ENCODE measurements at places on chromosomes 12 and 14.
A peak's percentile ranks its signal among the peaks of the same experiment; 100 is the strongest.

DNA sequence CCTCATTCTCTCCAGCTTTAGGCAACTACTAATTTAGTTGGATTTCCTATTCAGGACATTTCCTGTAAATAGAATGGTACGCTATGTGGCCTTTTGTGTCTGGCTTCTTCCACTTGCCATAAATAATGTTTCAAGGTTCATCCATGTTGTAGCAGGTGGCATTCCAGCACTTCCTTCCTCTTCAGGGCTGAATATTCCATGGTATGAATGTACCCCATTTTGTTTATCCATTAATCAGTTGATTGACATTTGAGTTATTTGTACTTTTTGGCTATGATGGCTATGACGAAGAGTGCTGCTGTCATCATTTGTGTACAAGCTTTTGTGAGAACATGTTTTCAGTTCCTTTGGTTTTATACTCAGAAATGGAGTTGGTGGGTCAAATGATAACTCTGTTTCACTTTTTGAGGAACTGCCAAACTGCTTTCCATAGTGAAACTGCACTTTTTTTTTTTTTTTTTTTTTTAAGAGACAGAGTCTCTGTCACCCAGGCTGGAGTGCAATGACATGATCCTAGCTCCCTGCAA is 6.5 kb upstream of the CDK2AP1 start:
- DNase-seq = no peak

DNA sequence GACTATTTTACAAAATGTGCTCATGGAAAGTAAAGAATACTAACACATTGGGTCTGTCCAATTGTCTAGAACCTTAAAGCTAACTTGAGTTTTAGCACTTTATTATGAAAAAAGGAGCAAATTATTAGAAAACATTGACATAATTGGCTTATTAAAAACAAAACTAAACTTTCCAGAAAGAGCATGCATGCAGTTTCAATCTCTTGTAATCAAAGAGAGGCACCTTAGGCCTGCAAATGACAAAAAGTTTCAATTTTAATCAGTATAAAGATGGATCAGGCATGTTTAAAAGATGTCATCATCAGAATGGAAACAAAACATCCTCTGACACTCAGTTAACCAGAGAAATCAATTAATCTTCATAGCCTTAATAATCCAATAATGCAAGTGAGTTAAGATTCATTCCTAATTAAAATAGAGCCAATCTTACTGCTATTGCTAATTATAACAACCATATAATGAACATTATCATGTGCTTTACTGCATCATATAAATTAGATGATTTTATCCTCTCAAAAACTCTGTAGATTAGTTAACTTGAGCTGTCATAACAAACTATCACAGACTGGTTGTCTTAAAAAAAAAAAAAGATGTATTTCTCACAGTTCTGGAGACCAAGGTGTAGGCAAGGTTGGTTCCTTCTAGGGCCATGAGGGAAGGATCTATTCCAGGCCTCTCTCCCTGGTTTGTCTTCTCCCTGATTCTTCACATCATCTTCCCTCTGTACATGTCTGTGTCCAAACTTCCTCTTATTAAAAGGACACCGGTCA is 131.4 kb downstream of the RPAP3 start:
- DNase-seq = no peak

DNA sequence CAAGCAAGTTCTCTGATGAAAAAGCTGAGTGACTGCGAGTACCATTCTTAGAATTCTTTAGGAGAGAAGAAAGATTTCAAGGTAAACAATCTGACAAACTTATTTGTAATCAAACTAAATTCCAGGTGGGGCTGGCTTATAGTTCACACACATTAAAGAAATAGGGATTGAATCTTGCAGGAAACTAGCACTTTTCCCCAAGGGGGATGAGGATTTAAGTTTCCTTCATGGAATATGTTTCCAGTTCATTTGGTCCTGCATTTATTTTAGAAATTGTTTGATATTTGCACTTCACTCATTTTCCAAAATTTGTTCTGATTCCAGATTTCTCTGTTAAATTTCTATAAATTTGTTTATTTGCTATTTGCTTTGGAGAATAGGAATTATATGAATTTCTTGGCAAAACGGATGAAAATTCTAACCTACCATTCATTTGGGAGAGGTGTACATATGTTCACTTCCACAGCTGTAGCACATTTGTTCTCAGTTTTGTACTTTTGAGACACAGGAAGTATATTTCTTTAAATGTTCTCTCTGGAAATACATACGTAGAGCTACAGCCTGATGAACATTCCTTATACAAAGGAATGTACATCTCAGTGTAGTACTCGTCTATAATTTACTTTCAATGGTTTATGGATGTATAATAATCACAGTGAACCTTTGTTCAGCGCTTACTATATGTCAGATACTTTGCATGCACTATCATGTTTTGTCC is 145.5 kb downstream of the AKAP6 start:
- no peak for DNase-seq

DNA sequence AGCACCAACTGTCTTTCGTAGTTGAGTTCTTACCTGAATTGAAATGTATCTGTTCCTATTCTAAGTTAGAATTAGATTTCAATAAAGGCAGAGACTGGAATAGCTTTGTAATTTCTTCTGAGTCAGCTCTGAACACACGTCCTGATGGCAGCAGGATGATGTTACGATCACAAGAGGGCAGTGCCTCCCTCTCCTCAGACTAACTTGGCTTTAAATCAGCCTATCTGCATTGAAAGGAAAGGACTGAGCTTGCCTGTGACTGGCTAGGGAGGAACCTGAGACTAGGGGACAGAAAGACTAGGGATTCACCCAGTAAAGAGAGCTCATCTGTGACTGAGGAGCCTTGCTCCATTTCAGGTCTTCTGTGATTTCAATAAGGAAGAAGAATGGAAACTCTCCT is 323.7 kb upstream of the OR4E1 start:
- DNase-seq = no peak

DNA sequence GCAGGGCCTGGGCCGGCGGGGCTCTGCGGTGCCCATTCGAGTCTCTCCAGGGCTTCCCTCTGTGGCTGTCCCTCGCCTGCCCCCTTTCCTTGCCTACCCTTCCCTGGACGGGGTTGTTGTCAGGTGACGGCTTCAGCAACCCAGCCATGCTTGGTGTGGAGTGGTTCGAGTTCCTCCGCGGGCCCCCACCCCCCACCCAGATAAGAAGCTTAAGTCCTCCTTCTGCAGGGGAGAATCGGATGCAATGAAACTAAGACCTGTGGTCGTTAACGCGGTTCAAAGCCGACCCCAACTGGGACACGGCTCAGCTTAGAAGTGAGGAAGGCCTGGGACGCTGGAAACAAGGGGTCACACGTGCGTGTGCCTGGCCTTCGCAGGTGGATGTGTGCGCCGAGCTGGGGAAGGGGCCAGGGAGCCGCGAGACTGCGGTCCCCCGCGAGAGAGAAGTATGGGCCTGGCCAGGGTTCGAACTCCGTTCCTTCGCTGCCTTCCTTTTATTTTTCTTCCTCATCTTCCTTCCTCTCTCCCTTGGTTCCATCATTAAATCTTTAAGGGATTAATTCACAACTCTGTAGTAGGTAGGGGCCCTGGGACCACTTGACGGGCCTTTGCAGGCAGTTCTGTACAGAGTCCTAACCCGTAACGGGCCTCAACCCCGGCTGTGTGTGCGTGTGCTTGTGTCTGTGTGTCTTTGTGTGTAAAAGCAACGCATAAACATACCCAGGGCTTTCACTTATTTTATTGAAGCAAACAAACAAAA is 3.5 kb downstream of the TTC6 start:
- DNase-seq = no peak

GRCh38 chr14:105883066-105884005 is 357.0 kb downstream of the TMEM121 start:
- no peak for DNase-seq

- DNase-seq = peak; percentile 56
Measured at GRCh38 chr14:102323102-102323501, 3.6 kb downstream of the ZNF839 start.

GRCh38 chr14:21043974-21044618 is 1.9 kb downstream of the RNASE7 start:
- DNase-seq = no peak

DNA sequence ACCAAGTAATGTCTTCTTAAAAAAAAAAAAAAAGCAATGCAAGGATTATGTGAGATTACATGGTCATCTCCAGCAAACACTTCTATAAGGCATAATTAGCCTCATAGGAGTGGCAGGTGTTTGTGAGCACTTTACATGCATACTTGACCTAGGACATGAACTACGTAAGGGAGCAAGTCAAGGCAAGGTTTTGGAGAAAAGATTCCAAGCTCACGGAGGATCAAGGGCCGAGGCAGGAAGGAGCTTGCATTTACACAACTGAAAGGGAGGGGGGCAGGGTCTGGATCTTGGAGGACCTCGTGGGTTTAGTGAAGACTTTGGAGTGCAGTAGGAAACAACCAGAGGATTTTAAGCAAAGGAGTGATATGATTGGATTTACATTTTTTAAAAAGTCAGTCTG is 112.5 kb downstream of the CCER1 start:
- no peak for DNase-seq

DNA sequence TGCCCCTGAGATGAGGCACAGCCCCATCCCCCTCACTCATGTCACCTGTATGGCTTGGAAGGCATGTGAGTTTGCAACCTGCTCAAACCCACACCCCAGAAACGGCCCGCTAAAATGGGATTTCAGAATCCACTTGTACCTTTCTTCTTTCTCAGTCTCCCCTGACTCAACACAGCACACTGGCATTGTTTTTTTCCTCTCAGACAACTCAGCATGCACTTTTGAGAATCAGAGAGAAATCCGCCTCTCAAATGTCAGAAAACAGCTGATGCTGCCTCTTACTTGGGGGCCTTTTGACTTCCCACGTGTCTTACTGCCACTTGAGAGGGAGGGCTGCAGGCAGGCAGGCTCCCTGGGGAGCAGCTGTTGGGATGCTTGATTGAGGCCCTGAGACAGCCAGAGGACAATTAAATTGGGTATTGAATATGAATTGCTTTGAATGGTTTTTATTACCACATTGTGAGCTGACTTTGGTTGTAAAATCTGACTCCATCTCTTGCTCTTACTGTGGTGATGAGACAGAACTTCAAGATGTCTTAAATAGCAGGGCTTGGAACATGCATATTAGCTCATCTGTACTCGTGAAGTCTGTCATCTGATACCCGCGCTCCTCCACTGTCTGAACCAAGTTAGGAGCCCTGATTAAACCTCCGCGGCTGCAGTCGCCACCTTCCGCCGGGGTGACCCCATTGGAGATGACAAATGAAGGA is 96.6 kb downstream of the APAF1 start:
- no peak for DNase-seq

DNA sequence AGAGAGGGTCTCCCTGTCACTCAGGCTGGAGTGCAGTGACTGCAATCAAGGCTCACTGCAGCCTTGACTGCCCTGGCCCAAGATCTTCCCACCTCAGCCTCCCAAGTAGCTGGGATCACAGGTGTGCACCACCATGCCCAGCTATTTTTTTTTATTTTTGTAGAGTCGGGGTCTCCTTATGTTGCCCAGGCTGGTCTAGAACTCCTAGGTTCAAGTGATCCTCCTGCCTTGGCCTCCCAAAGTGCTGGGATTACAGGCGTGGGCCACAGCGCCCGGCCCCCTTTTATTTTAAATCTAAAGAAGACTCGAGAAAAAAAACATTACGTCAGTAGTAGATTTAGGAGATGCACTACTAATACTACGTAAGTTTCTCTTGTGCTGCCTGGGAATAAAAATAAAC is 14.3 kb downstream of the FOS start:
- no peak for DNase-seq

GRCh38 chr12:55845785-55846496 is 3.2 kb upstream of the MMP19 start:
- no peak for DNase-seq

DNA sequence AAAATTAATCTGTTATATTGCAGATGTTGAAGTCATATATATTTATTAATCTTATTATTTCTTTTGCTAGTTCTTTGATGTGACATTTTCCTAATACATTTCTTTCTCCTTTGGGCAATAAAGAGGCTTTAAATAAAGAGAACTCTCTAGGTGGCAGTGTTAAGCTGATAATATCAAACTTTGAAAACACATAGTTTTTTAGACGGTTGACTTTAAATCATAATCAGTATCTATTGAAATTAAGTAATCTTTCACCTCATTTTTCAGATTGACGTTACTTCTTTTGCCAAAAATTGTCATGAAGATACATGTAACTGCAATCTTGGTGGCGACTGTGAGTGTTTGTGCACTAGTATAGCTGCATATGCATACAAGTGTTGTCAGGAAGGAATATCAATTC is 130.8 kb upstream of the PTPRQ start:
- no peak for DNase-seq

DNA sequence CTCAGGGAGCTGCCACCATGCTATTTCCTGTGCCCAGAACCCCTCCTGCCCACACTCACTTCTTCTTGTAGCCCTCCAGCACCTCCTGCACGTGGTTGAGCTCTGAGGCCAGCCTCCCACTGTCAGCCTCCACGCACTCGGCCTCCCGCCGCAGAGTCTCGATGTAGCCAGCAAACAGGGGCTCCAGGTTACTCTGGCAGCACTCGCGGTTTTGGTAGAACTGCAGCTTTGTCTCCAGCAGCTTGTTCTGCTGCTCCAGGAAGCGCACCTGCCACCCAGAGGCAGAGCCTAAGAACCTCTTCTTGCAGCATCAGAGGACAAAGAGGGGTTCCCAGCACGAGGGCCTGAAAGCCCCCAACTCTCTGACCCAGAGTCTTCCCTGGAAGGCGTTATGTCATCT is 2.1 kb downstream of the KRT83 start:
- peak; percentile 13 for DNase-seq

- no peak for DNase-seq
Measured at GRCh38 chr12:52802442-52802841, 6.5 kb upstream of the KRT3 start.

DNA sequence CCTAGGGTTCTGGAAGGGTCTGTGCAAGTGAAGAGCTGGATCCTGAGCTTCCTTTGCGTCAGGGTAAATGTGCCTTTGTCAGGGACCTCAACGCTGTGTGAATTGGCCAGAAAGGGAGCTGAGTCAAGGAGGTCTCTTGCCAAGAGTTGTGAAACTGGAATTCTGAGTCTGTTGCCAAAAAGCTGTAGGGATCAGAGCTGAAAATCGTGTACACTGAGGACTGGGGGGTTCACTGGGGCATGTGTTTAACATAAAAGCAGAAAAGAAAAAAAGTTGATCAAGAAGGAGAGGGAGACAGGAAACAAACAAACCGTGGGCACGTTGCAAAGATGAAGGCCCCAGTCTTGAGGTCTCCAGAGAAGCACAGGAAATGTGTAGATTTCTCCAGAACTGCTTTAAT is 1081.5 kb downstream of the VRK1 start:
- peak; percentile 60 for DNase-seq

DNA sequence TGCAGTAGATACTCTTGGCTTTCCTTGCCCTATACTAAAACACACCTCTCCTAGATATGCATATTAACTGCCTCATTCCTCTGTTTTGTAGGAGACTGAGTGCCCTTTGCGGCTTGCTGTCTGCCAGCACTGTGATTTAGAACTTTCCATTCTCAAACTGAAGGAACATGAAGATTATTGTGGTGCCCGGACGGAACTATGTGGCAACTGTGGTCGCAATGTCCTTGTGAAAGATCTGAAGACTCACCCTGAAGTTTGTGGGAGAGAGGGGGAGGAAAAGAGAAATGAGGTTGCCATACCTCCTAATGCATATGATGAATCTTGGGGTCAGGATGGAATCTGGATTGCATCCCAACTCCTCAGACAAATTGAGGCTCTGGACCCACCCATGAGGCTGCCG is 15.4 kb downstream of the TRAFD1 start:
- DNase-seq = no peak

- DNase-seq = peak; percentile 71
Measured at GRCh38 chr12:120110550-120111501, 5.7 kb downstream of the RAB35 start.
